ENCODE measurements at places on chromosomes 2 and 18.

DNA sequence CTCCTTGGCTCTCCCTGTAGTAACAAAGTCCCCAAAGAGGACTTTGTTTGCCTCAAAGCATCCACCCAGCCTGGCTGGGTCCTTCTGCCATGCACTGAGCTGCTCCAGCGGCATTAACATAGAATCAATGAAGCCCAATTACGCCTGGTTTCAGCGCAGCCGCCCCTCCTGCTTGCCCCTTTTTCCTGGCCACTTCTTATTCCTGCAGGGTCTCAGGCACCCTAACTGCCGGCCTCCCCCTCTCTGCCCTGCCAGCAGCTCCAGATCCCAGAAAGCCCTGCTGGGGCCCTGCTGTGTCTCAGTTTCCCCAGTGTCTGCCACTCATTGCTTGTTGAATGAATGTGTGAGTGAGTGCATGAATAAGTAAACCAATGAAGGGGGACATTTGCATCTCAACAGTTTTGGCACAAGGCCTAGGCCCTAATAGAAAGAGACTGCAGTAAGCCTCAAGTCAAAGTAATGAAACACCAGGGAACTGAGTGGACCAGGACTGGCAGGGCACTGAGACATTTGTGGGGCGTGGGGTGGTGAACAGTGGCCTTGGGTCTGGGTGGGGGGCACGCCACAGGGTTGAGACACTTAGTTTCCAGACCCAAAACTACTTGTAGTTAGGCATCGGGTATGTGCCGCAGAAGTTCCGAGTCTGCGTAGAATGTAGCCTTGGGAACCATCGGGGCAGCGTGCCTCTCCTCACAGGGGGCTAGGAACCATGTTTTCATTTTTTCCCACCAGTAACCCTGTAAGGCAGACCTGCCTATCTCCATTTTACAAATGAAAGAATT lies 60.6 kb downstream of the SMAD7 start:
- DNase-seq, result no peak

- no peak for DNase-seq
Measured at GRCh38 chr2:156037482-156037881, 295.0 kb downstream of the NR4A2 start.

DNA sequence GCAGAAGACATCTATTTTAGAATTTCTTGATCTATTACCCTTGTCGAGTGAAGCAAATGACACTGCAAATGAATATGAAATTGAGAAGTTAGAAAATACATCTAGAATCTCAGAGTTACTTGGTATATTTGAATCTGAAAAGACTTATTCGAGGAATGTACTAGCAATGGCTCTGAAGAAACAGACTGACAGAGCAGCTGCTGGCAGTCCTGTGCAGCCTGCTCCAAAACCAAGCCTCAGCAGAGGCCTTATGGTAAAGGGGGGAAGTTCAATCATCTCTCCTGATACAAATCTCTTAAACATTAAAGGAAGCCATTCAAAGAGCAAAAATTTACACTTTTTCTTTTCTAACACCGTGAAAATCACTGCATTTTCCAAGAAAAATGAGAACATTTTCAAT lies 370.4 kb downstream of the XIRP2 start:
- no peak for DNase-seq

GRCh38 chr2:29119211-29119610 lies 4.0 kb downstream of the CLIP4 start:
- no peak for DNase-seq

DNA sequence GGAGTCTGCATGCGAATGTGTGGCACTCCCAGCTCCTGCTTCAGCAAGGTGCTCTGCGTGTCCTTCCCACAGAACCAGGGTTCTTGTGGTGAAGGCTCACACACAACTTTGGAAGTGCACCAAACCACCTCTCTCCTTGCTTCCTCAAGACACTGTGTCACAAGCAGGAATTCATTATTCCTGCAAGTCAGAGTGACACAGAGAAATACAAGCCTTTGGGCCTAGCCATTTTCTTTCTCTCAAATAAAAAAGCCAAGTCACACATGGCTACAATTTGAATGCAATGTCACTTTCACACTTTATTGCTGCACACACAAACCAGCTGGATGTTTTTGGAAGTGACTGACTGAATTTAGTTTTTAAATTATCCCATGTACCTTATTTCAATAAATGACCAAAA lies 30.1 kb upstream of the THOC1 start:
- no peak for DNase-seq

DNA sequence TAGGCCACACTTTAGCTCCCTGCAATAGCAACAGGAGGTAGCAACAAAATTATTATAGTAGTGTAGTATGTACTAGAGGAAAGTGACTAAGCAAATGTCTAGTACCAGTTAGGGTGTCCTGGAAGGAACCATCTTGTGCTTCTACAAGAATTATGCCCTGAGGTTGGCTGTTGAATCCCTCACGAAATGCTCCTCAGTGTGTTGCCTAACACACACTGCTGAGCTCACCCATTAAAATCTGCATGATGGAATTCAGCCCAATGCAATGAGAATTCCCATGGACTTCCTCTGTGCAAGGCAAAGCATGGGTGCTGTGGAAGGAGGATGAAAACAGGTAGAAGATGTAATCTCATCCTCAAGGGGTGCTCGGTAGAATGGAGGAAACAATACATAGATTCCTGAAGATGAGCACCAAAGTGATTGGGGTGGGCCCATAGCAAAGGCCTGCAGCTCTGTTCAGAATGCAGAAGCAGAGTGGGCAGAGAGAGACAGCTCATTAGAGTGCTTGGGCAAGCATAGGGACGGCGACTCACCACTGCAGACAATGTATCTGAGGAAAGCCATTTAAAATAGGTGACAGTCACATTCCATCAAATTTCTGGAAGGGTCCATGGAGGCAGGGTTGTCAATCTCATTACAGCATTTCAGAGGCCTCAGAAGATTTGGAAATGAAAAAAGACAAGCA lies 1.2 kb upstream of the UGT1A7 start:
- DNase-seq, result no peak

DNA sequence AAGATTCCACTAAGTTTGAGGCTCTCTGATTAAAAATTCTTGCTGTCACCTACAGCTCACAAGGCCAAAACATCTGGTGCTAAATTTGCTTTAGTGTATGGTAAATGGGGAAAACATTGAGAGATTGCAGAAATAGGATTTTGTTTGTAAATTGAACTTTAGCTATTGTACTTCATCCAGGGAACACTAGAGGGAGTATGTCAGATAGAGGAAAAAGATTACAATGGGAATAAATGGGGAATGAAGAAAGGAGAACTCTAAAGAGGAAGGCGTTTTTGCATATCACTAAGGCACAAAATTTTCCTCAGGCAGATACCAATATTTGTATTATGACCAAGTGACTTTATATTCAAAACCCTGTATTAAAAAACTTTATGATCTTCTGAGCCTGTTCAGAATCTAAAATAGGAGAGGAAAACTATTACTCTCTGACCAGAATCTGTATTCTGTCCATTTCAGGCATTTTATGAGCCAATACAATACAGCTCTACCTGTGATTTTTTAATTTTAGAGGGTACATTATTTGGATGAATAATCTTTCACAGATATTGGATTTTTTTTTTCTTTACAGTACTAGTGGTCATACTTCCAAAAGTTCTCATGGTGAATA lies 52.3 kb upstream of the ITGB6 start:
- no peak for DNase-seq

GRCh38 chr2:222805591-222806304 lies 55.1 kb upstream of the ACSL3 start:
- DNase-seq, result no peak

DNA sequence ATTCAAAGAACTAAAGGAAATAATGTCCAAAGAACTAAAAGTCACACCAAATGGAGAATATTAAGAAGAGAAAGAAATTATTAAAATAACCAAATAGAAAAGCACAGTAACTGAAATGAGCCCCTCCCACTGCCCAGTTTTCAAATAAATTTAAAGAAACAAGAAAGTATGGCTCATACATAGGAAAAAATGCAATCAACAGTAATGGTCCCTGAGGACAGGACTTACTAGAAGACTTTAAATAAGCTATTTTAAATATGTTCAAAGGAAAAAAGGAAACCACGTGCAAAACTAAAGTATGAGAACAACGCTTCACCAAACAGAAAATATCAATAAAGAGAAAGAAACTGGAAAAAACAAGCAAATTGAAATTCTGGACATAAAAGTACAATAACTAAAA lies 58.9 kb downstream of the TMEM131 start:
- no peak for DNase-seq

GRCh38 chr2:218074031-218074430 lies 5.0 kb downstream of the RUFY4 start:
- no peak for DNase-seq

DNA sequence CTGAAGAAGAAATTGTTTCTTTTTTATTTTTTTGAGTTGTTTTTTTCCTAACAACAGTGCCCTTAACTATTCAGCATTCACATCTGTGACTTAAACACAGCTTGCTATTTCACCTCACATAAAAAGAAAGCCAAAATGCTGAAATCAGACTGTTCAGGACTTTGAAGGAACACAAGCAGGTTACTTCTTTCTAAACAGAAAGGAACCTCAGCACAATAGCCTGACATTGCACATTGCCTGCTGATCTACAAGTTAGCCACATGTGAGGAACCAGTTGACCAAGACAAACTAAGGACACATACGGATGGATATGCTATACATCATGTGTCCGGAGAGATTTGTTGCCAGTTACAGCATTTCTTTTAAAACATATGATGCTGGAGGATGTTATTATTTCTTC lies 331.1 kb downstream of the FSIP2 start:
- no peak for DNase-seq

Measured in stimulated activated CD4-positive, alpha-beta T cell treated with anti-CD3 and anti-CD28 coated beads, Interleukin-2, amount 100 ng/mL, for 48 hours (primary cell).